ENCODE measurements at places on chromosomes 11 and 22. TPM values are rescaled to one million over a fixed set of nuclear protein-coding genes. Genes with fewer than 3 reads are reported as not detected.

Gene MS4A12
- total RNA-seq: not detected

Gene UCP2
- total RNA-seq: 23.4 TPM

GRCh38 chr22:26756675-26757293 lies 99.4 kb downstream of the MIAT start:
- DNase-seq: peak; percentile 55
- no peak overlapping the region for H3K27ac ChIP-seq
- H3K36me3 ChIP-seq: no peaks in the 10 kb centered on the region

- H3K4me1 ChIP-seq: no peaks in the 10 kb centered on the region
- H3K4me3 ChIP-seq: no peak overlapping the region
These were observed 207.6 kb downstream of the MIAT start for GRCh38 chr22:26865021-26865420.

- no peaks in the 10 kb centered on the region for H3K36me3 ChIP-seq
- no peak for DNase-seq
- peaks cover 40% of the 10 kb centered on the region for H3K4me1 ChIP-seq
- no peaks in the 10 kb centered on the region for H3K27me3 ChIP-seq
- no peak overlapping the region for H3K27ac ChIP-seq
- no peak overlapping the region for H3K4me3 ChIP-seq
These were observed 3.9 kb downstream of the P2RY2 start for GRCh38 chr11:73221996-73222395.

GRCh38 chr11:125154378-125155099 lies 10.0 kb upstream of the PKNOX2 start:
- no peaks in the 10 kb centered on the region for H3K36me3 ChIP-seq
- no peak overlapping the region for H3K4me3 ChIP-seq
- DNase-seq: no peak
- no peaks in the 10 kb centered on the region for H3K4me1 ChIP-seq
- no peak overlapping the region for H3K27ac ChIP-seq

DNA sequence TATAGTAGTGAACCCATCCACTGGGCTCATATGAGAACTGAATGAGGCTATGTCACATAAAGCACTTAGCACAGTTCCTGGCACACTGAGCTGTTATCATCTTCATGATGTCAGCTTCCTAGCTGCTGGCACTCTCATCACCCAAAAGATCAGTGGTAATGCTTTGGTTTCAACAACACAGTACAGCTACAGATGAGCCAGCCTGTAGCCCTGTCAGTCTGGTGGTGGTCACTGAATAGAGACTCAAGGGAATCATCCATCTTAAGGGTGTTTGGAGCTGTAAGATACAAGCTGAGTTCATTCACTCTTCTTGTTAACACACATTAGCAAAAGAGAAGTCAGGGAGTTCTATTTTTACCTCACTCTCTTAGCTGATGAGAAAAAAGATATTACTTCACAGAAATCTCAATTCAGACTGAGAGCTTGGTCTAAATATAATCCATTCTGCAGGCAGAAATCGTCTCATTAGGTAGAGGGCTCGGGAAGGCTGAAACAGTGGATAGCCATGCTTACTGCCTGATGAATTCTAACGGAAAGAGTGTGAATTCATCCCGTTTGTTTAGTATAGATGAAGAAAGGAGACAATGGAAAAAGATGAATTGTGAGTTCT lies 6.3 kb upstream of the SLC1A2 start:
- H3K36me3 ChIP-seq: no peaks in the 10 kb centered on the region
- no peak for DNase-seq
- H3K27me3 ChIP-seq: peaks cover 81% of the 10 kb centered on the region
- peaks cover 19% of the 10 kb centered on the region for H3K4me1 ChIP-seq
- H3K27ac ChIP-seq: no peak overlapping the region
- no peak overlapping the region for H3K4me3 ChIP-seq

- no peaks in the 10 kb centered on the region for H3K27me3 ChIP-seq
- H3K4me3 ChIP-seq: no peak overlapping the region
- H3K27ac ChIP-seq: no peak overlapping the region
- H3K4me1 ChIP-seq: no peaks in the 10 kb centered on the region
- H3K36me3 ChIP-seq: no peaks in the 10 kb centered on the region
These were observed 3.9 kb upstream of the DNAJB13 start for GRCh38 chr11:73946798-73947458.

- H3K4me1 ChIP-seq: no peaks in the 10 kb centered on the region
- no peaks in the 10 kb centered on the region for H3K27me3 ChIP-seq
- H3K4me3 ChIP-seq: no peak overlapping the region
- H3K27ac ChIP-seq: no peak overlapping the region
- no peaks in the 10 kb centered on the region for H3K36me3 ChIP-seq
These were observed 57.1 kb upstream of the OLFML1 start for GRCh38 chr11:7428196-7428595.

DNA sequence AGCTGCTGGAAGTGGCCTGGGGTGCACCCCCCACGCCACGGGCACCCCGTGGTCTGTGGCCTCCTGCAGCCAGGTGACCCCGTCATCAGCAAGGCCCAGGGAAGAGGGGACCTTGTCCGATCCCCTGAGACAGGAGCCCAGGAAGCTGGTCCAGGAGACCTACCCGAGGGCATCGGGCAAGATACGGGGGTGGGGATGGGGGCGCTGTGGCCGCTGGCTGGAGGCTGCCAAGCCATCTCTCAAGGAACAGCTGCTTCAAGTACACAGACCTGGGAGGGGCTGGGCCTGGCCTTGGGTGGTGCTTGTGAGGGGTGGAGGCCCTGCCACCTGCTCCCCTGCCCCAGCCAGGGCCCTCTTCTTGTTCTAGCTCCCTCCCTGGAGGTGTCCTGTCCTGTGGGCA lies 1272.1 kb downstream of the BRD1 start:
- no peaks in the 10 kb centered on the region for H3K4me1 ChIP-seq
- H3K36me3 ChIP-seq: no peaks in the 10 kb centered on the region
- DNase-seq: no peak
- no peak overlapping the region for H3K27ac ChIP-seq
- H3K27me3 ChIP-seq: peaks cover 89% of the 10 kb centered on the region
- no peak overlapping the region for H3K4me3 ChIP-seq

All from left ventricle myocardium inferior (tissue), 1 donor.